GM12878 (cell line): ENCODE measurements at places on chromosomes 1 and 21. TPM values are rescaled to one million over a fixed set of nuclear protein-coding genes. Genes with fewer than 3 reads are reported as not detected.
A peak's percentile ranks its signal among the peaks of the same experiment; 100 is the strongest.

- DNase-seq: peak; percentile 82
Observed at GRCh38 chr1:26838474-26839338, 12.2 kb downstream of the ZDHHC18 start.

S1PR1 gene
- 37.6 and 40.8 TPM in 2 replicates for total RNA-seq

GRCh38 chr1:46517010-46517600 is 27.5 kb downstream of the DMBX1 start:
- no peak for DNase-seq

DNA sequence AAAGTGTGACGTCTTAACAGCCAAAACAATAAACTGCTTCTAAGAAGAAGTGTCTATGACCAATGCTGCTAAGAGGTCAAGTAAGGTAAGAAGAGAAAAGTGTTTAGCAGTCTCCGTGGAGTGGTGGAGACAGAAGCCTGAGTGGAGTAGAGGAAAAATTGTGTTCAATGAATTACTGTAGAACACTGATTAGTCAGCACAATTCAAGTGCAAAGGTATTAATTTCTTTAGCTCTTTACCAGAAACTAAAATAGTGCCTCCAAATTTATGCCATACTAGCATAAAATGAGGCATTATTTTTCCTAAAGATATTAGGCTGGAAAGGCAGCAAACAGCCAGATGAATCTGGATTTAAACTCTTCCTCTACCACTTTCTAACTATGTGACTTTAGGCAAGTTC is 56.1 kb downstream of the PIK3R3 start:
- DNase-seq: no peak
